Islet precursor cell (in vitro differentiated cells): ENCODE measurements at places on chromosomes 13 and 19.

- DNase-seq: no peak
These were observed 16.5 kb downstream of the BCAT2 start for GRCh38 chr19:48794291-48794690.

GRCh38 chr19:38433268-38433733 lies at the start of gene RYR1:
TSS of gene RYR1 (plus strand) at chr19:38433691. CDS start at chr19:38433830, 139 bp downstream.
- DNase-seq: peak; percentile 88

- DNase-seq: peak; percentile 71
These were observed 5.4 kb downstream of the UPF3A start for GRCh38 chr13:114286808-114287207.

DNA sequence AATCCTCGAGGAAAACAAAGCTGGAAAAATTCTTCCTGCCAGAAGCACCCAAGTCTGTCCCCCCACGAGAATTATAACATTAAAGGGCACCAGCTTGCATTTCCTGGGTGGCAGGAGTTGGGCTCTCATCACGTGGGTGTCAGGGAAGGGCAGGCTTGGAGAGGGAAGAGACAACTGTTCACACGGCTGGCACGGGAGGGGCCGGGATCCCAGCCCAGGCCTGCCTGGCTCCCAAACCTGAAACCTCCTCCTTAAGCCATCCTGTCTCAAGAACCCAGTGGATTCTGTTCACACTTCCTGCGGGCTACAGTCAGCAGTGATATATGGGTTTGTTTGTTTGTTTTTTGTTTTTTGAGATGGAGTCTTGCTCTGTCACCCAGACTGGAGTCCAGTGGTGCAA lies 12.2 kb downstream of the GRIK5 start:
- no peak for DNase-seq

DNA sequence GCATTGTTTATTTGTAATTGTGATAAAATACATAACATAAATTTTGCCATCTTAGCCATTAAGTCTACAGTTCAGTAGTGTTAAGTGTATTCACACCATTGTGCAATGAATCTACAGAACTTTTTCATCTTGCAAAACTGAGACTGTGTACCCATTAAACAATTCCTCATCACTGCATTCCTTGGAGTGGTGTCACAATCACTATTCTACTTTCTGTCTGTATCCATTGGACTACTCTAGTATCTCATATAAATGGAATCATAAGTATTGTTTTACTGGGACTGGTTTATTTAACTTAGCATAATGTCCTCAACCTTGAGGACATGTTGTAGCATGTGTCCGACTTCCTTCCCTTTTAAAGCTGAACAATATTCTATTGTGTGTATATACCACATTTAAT lies 36.8 kb downstream of the UFM1 start:
- DNase-seq: no peak

- DNase-seq: no peak
These were observed 5.8 kb downstream of the FUZ start for GRCh38 chr19:49807058-49807903.

DNA sequence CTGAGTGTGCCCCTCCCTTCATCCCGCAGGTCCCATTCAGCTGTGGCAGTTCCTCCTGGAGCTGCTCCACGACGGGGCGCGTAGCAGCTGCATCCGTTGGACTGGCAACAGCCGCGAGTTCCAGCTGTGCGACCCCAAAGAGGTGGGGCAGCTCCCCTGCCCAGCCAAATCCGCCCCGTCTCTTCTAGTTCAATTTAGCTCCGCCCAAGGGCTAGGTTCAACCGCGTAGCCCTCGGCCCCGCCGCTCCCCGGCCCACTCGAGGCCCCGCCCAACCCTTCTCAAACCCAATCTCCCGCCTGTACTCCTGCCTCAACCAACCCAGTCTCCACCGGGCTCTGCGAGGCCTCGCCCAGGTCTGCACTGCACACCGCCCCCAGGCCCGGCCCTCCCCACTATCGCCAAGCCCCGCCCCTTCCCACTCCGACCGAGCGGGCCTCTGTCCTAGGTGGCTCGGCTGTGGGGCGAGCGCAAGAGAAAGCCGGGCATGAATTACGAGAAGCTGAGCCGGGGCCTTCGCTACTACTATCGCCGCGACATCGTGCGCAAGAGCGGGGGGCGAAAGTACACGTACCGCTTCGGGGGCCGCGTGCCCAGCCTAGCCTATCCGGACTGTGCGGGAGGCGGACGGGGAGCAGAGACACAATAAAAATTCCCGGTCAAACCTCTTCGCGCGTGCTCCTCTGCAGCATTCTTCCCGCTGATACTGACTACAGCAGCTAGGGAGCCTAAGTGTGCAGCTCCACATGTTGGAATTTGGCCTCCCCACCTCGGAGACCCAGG lies 2.9 kb downstream of the ETV2 start:
- peak; percentile 99 for DNase-seq

DNA sequence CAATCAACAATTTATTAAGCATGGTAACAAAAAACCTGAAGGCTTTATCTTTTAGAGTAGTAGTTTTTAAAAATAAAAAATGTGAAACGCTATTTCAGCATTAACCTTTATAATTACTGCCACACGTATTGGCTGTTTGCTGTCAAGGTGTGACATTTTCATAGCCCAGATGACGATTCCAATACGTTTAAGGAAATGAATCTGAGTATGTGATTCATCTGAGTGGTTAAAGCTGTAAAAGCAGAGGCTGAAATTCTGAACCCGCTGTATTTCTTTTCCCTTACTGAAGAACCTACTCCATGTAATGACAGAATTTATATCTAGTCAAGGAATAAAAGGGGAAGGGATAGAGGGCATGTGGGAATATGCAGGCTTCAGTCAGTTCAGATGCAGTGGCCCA lies 166.0 kb downstream of the LMO7 start:
- no peak for DNase-seq

GRCh38 chr13:103638706-103639105 lies 572.5 kb upstream of the SLC10A2 start:
- DNase-seq: no peak

GRCh38 chr13:32059511-32059984 lies 28.0 kb downstream of the FRY start:
- no peak for DNase-seq

DNA sequence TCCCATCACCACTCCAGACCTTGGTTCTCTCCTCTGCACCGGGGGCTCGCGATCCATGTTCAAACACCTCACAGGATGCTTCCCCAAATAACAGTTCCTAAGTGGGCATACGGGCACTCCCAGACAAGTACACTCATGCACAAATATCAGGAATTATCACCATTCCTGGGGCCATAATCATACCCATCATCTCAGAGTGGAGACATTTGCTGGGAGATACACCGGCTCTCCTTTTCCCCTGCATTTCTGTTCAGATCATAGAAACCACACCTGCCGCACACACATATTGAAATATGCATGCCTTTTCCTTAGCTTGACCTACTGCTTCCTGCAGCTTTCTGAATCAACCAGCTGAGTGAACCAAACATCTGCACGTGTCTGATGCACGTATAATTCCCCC lies 33.9 kb upstream of the MBNL2 start:
- DNase-seq: no peak

DNA sequence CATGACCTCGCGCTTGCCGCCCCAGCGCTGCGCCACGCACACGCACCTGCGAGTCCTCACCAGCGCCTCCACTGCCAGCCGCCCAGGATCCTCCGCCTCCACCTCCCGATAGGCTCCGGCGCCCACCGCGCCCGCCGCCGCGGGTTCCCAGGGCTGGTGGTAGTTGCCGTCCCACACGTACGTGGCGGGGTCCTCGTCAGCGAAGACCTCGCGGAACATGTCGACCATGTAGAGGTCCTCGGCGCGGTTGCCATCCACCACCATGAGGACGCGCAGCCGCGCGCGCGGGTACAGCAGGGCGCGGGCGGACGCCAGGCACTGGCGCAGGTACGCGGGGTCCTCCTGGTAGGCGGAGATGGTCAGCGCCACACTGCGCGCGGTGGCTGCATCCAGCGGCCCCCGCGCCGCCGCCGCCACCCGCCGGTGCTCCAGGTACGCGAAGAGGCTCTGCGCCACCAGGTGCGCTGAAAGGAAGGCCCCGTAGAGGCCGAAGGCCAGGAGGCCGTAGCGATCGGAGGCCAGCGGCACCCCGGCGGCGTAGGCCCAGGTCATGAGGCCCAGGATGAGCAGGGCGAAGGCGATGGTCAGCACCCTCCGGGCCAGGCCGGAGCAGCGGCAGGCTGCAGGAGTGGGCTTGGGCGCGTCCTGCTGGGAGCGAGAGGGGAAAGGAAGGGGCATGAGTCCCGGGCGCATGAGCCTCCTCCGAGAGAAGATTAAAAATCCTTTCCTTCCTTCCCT lies 4.4 kb downstream of the HAS1 start:
- peak; percentile 59 for DNase-seq
